ENCODE measurements at places on chromosomes 12 and 14.

DNA sequence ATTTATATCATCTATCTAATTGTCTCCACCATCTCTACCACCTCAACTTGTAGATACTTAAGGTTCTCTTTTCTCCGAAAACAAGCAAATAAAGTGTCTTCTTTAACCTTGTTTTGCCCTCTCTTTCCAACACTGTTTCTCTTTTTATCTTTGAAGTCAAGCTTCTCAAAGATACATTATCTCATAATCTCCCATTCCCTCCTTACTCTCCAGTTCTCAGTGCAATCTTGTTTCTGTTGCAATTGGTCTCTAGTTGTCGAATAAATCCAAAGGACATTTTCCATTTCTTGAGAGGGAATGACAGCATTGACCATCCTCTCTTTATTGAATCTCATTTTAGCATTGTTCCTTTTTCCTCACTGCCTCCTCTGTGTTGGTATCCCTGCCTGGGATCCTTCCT lies 383.3 kb downstream of the SOX5 start:
- no peak for DNase-seq

DNA sequence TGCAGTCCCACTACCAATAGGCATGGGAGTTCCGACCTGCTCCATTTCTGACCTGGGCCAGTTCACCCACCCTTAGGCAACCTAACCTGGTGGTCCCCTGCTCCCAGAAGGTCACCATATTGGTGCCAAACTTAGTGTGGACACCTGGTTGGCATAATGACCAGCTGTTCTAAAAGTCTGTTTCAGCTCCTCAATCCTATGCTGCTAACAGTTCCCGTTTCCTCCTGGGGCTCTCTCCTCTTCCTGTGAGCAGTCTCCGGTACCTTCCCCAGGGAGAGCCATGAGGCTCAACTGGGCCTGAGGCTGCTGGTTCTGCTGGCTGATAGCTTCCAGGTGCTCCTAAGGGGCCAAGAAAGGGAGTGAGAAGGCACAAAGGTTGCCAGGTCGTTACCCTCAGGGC lies 15.9 kb upstream of the BLTP3B start:
- no peak for DNase-seq

DNA sequence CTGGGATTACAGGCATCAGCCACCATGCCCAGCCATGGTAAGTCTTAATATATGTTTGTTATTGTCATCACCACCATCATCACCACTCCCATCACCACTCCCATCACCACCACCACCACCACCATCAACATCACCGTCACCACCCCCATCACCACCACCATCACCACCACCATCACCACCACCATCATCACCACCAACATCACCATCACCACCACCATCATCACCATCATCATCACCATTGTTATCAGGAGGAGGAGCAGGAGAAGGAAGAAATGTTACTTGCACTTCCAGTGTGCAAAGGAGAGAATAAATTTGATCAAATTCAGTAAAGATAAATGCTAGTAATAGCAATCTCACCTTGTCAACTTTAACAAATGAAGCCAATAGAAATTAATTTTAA lies 71.2 kb upstream of the CHST11 start:
- DNase-seq: no peak

GRCh38 chr12:72338437-72338836 lies 66.3 kb downstream of the TRHDE start:
- DNase-seq: no peak

- DNase-seq: no peak
Measured at GRCh38 chr14:87630846-87631245, 362.1 kb downstream of the GALC start.

Data from activated T-helper 1 cell treated with anti-CD3 and anti-CD28 coated beads, Interleukin-12 subunit alpha, Interleukin-12 subunit beta, Interleukin-2, Interleukin-4 antibody, amounts not matched to agents 30 ng/mL and 10 ng/mL and 1 ng/mL, durations not matched to agents 14 hours and 24 hours and 36 hours (primary cell).